GM23248 (cell line): ENCODE measurements at places on chromosomes 12 and 14. TPM values are rescaled to one million over a fixed set of nuclear protein-coding genes. Genes with fewer than 3 reads are reported as not detected.

Gene CCDC175
- total RNA-seq = not detected in 2 replicates

Gene SLC7A7
- total RNA-seq = 0.65 and 0.89 TPM in 2 replicates

Gene MANSC4
- total RNA-seq = not detected in 2 replicates

Gene GYS2
- not detected in 2 replicates for total RNA-seq

Gene FLVCR2
- not detected in 2 replicates for total RNA-seq

Gene SMIM41
- not detected in 2 replicates for total RNA-seq

Gene GALNT6
- 9.4 and 22.4 TPM in 2 replicates for total RNA-seq

Gene GPR84
- total RNA-seq = not detected in 2 replicates

Gene ADCY4
- 0.22 and 0.38 TPM in 2 replicates for total RNA-seq

Gene GRIN2B
- total RNA-seq = not detected in 2 replicates

Gene RNF212B
- total RNA-seq = not detected in 2 replicates

Gene YAF2
- 17.0 and 28.1 TPM in 2 replicates for total RNA-seq

Gene MIPOL1
- 5.8 and 5.9 TPM in 2 replicates for total RNA-seq

Gene OR4E2
- not detected in 2 replicates for total RNA-seq

Gene PLA2G1B
- total RNA-seq = not detected in 2 replicates

Gene NIN
- total RNA-seq = 28.7 and 33.3 TPM in 2 replicates

Gene POTEM
- not detected in 2 replicates for total RNA-seq

Gene CCDC196
- total RNA-seq = not detected in 2 replicates

Gene SCN8A
- total RNA-seq = 12.9 and 13.8 TPM in 2 replicates

Gene RNASE3
- total RNA-seq = not detected in 2 replicates

Gene PPM1A
- 16.6 and 16.9 TPM in 2 replicates for total RNA-seq

Gene DIO2
- 31.5 and 45.4 TPM in 2 replicates for total RNA-seq

Gene FAIM2
- total RNA-seq = 0.86 and 2.8 TPM in 2 replicates

Gene EML1
- total RNA-seq = 17.9 and 35.8 TPM in 2 replicates

Gene KRT3
- total RNA-seq = not detected in 2 replicates

Gene SERPINA5
- total RNA-seq = not detected in 2 replicates

Gene KERA
- not detected in 2 replicates for total RNA-seq

Gene KRT72
- total RNA-seq = not detected in 2 replicates

Gene IGF1
- total RNA-seq = 1.4 and 2.9 TPM in 2 replicates

Gene MEG3
- total RNA-seq = 101 and 145 TPM in 2 replicates

Gene CYP27B1
- 0.86 and 1.0 TPM in 2 replicates for total RNA-seq

Gene FSCB
- not detected in 2 replicates for total RNA-seq

Gene ADCY6
- total RNA-seq = 24.8 and 25.8 TPM in 2 replicates

Gene KRT1
- total RNA-seq = not detected in 2 replicates

Gene TAS2R46
- total RNA-seq = not detected in 2 replicates

Gene COX8C
- total RNA-seq = not detected in 2 replicates

Gene CORO1C
- 170 and 172 TPM in 2 replicates for total RNA-seq

Gene OVCH1
- 0.13 TPM in 1 of 2 replicates, not detected in the other for total RNA-seq

Gene MMP14
- total RNA-seq = 450 and 475 TPM in 2 replicates

Gene HSP90B1
- total RNA-seq = 477 and 555 TPM in 2 replicates

Gene EPS8
- 107 and 123 TPM in 2 replicates for total RNA-seq

Gene CD27
- total RNA-seq = not detected in 2 replicates

Gene ABCC9
- 41.7 and 44.3 TPM in 2 replicates for total RNA-seq

Gene OTX2
- not detected in 2 replicates for total RNA-seq

Gene ASCL1
- total RNA-seq = not detected in 2 replicates

Gene IPO4
- 55.3 and 58.3 TPM in 2 replicates for total RNA-seq

Gene TTC7B
- 28.2 and 28.7 TPM in 2 replicates for total RNA-seq

Gene RASAL1
- total RNA-seq = not detected in 2 replicates

Gene NUMB
- total RNA-seq = 64.8 and 101 TPM in 2 replicates

Gene SYCP3
- not detected in 2 replicates for total RNA-seq

Gene SPRING1
- 20.0 and 21.4 TPM in 2 replicates for total RNA-seq

Gene KRT80
- 0.38 and 0.65 TPM in 2 replicates for total RNA-seq

Gene SBNO1
- 17.6 and 19.1 TPM in 2 replicates for total RNA-seq

Gene PALS1
- 23.8 and 36.5 TPM in 2 replicates for total RNA-seq

Gene SPTB
- total RNA-seq = 0.11 and 0.51 TPM in 2 replicates
